Hippocampal formation (tissue), 2 donors: ENCODE measurements at places on chromosomes 12 and 14.

DNA sequence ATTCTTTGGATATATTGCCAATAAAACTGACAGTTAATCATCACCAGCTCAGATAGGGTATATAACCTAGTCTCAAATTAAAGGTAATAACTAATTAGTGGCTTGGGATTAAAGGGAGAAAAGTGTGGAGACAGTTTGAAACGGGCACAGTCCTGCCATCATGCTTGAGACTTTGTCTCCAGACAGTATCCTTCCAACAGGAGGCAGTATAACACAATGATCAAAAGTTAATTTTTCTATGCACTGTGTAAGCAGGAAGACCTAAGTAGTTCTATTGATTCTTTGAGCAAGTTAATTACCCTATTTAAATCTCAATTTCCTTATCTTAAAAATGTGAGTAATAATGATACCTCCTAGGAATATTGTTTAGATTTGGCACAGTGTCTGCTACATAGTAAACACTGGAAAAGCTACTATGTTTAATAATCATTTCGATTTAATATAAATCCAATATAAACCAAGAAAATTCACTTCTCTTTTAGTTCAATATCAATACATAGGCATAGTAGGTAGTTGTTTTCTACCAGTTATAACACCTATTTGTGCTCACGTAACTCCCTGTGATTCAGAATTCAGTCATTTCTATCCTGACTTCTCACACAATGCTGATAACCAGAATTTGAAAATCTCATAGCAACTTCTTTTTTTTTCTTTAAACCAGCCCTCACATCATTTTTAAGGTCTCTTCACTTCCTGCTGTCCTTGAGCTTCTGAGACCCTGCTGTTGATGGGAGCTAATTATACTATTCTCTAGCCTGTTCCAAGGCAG, 53.7 kb downstream of the GALNT4 start:
- DNase-seq = peak; percentile 79

DNA sequence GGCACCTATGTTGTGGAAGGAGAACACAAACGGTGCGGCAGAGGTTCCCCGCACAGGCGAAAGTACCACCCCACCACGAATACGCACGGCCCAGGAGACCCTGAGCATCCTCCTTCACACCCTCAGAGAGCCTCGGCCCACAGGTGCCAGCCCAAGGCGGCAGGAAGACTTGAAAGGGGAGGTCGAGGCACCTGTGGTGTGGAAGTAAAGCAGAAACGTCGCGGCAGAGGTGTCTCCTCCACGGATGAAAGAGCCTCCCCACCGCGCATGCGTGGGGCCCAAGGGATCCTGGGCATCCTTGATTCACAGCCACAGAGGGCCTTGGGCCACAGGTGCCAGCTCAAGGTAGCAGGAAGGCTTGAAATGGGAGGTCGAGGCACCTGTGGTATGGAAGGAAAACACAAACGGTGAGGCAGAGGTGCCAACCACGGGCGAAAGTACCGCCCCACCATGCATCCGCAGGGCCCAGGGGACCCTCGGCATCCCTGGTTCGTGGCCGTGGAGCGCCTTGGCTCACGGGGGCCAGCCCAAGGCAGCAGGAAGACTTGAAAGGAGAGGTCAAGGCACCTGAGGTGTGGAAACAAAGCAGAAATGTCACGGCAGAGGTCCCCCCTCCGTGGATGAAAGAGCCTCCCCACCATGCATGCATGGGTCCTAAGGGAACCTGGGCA, 380.1 kb downstream of the ALG10 start:
- no peak for DNase-seq

GRCh38 chr14:103628221-103628683, 759 bp upstream of the KLC1 start:
- peak; percentile 40 for DNase-seq

GRCh38 chr14:51109651-51110050, 14.7 kb upstream of the TRIM9 start:
- no peak for DNase-seq

DNA sequence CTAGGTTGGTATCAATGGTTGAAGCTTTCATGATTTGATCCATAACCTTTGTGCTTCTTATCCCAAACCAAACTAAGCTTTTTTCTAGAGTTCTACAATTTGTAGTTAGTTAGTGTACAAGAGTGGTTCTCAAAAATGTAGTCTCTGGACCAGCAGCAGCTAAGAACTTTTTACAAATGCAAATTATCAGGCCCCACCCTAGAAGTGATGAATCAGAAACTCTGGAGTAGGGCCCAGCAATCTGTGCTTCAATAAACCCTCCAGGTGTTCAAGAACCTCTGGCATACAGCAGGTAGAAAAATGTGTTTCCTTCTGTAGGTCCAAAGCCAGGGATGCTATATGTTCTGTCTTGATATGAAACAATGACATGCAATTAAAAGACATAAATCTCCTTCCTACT, 26.1 kb upstream of the ACTR6 start:
- DNase-seq = no peak
